Activated naive CD4-positive, alpha-beta T cell treated with anti-CD3 and anti-CD28 coated beads for 36 hours (primary cell): ENCODE measurements at places on chromosomes 11 and 22.

- DNase-seq: no peak
These were observed 38.9 kb downstream of the LINC01488 start for GRCh38 chr11:69520186-69520916.

DNA sequence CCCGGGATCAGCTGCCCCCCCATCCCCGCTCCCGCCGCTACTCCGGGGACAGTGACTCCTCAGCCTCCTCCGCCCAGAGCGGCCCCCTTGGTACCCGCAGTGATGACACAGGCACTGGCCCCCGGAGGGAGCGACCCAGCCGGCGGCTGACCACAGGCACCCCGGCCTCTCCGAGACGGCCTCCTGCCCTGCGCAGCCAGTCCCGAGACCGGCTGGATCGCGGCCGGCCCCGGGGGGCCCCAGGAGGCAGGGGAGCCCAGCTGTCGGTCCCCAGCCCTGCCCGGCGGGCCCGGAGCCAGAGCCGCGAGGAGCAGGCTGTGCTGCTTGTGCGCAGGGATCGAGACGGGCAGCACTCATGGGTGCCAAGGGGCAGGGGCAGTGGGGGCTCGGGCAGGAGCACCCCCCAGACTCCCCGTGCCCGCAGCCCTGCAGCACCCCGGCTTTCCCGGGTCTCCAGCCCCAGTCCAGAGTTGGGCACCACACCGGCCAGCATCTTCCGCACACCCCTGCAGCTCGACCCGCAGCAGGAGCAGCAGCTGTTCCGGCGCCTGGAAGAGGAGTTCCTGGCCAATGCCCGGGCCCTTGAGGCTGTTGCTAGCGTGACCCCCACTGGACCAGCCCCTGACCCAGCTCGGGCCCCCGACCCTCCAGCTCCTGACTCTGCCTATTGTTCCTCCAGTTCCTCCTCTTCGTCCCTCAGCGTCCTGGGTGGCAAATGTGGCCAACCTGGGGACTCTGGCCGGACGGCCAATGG lies 3.9 kb downstream of the RASL10A start:
- DNase-seq: no peak

DNA sequence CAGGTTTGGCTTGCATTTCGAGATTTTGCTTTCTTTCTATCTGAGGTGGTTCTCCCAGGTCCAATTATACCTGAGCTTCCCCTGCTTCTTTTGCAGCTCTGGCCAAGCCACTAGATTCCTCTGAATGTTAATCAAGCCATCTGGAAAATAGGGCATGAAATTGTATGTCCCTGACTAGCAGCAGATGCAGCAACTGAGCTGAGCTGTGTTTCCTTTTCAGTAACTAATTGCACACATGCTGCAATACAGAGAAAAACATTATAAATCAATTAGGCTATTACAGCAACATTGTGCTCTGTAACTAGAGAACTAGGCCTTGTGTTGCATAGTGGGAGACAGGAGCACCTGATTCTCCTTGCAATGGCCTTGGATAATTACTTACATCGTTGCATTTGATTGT lies 408.3 kb downstream of the ETS1 start:
- DNase-seq: no peak

- no peak for DNase-seq
These were observed 226.3 kb downstream of the CTTN start for GRCh38 chr11:70624598-70624993.

- no peak for DNase-seq
These were observed 362.5 kb downstream of the TBC1D22A start for GRCh38 chr22:47124961-47125360.

DNA sequence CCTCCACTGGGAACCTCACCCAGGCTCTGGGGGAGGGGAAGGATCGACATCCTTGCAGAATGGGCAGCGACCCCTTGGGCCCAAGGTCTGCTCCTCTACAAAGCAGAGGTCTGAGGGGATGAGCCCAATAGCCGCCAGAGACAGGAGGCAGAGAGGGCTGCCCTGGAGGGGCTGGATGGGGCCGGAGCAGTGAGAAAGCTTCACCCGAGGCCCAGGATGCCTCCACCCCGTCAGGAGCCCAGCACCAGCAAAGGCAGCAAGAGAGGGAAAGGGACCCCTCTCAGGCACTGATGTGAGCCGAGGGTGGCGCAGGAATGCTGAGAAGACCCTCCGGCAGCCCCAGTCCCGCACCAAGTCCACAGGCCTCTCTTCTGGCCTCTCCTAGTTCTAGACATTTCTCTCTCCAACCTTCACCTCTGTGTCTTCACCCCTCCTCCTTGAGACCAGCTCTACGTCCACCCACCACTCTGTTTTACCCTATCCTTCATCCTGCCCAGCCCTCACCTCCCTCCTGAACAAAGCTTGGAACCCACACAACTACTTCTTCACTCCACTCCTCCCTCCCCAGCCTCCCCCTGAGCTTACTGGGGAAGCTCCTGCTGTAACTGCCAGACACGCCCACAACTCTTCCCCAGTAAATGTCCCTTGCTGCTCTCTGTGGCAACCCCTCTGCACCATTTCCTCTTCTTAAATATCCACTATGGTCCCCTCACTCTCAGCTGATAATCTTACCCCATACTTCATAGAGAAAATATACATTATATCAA lies 131.9 kb downstream of the MPPED1 start:
- no peak for DNase-seq
